Naive thymus-derived CD4-positive, alpha-beta T cell (primary cell): ENCODE measurements at places on chromosomes 7 and 10. TPM values are rescaled to one million over a fixed set of nuclear protein-coding genes. Genes with fewer than 3 reads are reported as not detected.

The GNGT1 gene
- total RNA-seq = not detected in 2 replicates

The PIP gene
- total RNA-seq = not detected

The MYL10 gene
- not detected for total RNA-seq

The MUC12 gene
- not detected for total RNA-seq

The TYW1B gene
- 6.9 TPM for total RNA-seq

The ALDH18A1 gene
- 73.8 and 74.1 TPM in 2 replicates for total RNA-seq

The HOXA1 gene
- total RNA-seq = 0.32 TPM

The AKR1D1 gene
- not detected in 2 replicates for total RNA-seq

The CYTH3 gene
- 3.1 TPM for total RNA-seq

The CCDC146 gene
- total RNA-seq = 14.5 TPM

The SRGN gene
- 66.6 TPM for total RNA-seq

The SLC16A12 gene
- not detected for total RNA-seq

The THAP5 gene
- total RNA-seq = 54.7 TPM

The SMKR1 gene
- 1.4 TPM for total RNA-seq

The GOLGA7B gene
- total RNA-seq = 8.5 TPM

The CPA1 gene
- total RNA-seq = not detected

The HUS1 gene
- 82.0 TPM for total RNA-seq

- H3K27ac ChIP-seq = no peak overlapping the region
- H3K4me3 ChIP-seq = no peak overlapping the region
These were observed 65.6 kb downstream of the COL26A1 start for GRCh38 chr7:101428093-101428866.

GRCh38 chr7:90771281-90771680 is 175.2 kb downstream of the CDK14 start:
- no peaks in the 10 kb centered on the region for H3K4me1 ChIP-seq
- no peaks in the 10 kb centered on the region for H3K27me3 ChIP-seq
- no peak overlapping the region for H3K27ac ChIP-seq

DNA sequence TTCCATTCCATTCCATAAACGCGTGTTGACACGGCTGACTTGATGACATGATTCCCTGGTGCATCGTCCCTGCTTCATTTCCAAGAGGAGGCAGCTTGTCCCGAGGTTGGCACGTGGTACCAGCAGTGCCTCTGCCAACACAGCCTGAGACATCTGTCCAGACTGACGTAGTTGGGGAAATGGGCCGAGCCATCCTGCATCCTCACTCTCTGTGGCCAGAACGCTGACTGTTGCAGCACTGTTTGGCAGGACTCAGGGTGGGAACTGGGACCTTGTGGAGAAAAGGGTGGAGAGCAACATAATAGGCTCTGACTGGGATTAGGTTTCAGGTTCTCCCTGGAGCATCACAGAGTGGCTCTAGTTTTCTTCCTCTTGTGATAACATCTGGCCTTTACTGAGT is 118.6 kb upstream of the BTBD16 start:
- H3K4me3 ChIP-seq = no peak overlapping the region
- H3K4me1 ChIP-seq = no peaks in the 10 kb centered on the region

- H3K4me3 ChIP-seq = no peak overlapping the region
- no peaks in the 10 kb centered on the region for H3K27me3 ChIP-seq
- no peak for DNase-seq
- no peak overlapping the region for H3K27ac ChIP-seq
These were observed 18.1 kb downstream of the CALN1 start for GRCh38 chr7:72394016-72394415.

DNA sequence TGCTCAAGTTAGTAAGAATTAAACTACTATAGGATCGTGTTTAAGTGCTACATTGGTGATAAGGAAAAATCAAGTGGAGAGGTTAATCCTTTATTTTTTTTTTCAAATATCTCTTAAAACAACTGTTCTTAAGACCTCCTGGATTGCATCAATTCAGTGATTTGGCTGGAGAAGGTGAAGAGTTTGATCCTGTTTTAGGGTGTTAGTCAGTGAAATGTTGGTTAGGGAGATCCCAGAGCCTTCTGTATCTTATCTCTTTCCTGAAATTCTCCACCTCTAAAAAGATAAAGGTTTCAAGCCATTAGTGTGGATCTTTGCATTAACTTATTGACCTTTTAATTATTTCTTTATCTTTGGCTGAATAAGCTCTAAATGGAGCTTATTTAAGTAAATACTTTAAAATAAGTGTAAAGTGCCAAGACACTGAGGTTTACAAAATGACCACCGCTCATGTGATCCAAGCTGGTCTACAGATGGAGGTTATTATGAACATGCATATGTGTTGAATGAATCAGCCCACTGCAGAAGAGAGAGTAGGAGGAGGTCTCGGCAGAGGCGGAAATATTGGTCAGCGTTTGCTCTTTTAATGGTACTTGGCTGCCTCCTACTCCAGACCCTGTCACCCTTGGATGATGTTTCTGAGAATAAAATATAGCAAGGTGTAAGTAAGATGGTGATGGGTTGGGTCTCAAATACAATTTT is 51.8 kb upstream of the BMPER start:
- H3K4me3 ChIP-seq = no peak overlapping the region
- DNase-seq = no peak
- H3K27me3 ChIP-seq = no peaks in the 10 kb centered on the region
- no peaks in the 10 kb centered on the region for H3K36me3 ChIP-seq

DNA sequence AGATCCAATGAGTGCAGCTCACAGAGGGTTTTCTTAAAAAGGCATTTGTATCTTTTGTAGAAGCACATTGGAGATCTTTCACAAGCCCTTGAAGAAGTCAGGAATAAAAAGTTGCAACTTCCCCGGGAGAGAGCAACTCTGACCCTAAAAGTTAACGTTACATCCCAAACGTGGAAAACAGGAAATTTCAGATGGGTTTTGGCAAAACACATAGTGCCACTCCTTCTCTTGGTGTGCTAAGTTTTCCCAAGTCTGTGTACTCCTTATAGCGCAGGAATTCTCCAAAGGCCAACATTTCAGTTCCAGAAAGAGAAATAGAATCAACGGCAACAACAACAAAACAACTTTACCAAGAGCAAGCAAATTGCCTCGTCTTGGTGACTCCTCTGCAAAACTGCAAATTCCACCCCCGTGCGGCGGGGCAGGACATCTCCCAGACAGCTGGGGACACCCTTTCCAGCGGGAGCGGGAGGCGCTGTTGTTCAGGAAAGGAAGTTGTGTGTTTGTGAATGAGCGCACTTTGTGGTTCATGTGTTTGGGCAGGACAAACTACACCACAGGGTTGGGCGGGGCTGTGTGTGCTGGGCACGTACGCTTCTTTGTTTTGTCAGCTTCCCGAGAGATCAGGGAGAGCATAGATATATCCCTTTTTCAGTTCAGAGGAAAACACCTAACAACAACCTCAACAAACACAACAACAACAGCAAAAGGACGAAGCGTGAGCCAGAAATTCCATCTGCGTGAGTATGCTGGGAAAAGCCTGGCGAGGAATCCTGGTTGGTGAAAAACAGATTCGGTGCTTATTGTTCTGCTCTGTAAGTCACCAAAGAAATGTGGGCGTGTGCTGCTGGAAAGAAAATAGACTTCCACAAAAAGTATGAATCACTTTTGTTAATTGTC is 294.7 kb upstream of the PITRM1 start:
- H3K27ac ChIP-seq = no peak overlapping the region
- no peak for DNase-seq
- H3K4me3 ChIP-seq = no peak overlapping the region
- no peaks in the 10 kb centered on the region for H3K27me3 ChIP-seq

DNA sequence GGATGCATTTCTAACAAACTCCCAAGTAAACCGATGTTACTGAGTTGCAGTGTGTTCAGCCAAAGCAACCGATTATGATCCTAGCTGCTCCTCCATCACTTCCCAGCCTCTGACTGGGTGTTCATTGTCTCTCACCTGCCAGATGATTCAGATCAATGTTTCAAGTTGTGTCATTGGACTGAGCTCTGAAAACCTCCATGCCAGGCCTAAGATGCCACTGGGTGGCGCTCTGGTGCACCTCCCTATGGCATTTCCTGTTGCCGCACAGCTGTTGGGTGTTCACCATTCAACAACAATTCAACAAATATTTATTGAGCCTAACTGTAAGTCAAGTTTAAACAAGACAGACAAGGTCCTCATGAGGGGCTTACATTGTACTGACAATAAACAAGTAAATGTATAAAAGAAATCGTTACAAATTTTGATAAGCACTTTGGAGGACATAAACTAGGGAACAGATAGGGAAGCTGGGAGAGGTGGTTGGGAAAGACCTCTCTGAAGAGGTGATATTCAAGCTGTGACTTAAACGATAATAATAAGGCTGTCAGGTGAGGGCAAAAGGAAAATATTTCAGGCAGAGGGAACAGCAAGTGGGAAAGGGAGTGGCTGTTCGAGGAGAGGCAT is 22.8 kb downstream of the RGR start:
- H3K4me1 ChIP-seq = peaks cover 3% of the 10 kb centered on the region
- H3K27me3 ChIP-seq = no peaks in the 10 kb centered on the region
- no peak overlapping the region for H3K27ac ChIP-seq
- no peaks in the 10 kb centered on the region for H3K36me3 ChIP-seq
- DNase-seq = peak; percentile 46
- H3K4me3 ChIP-seq = no peak overlapping the region

- H3K27ac ChIP-seq = no peak overlapping the region
- no peak overlapping the region for H3K4me3 ChIP-seq
- H3K27me3 ChIP-seq = no peaks in the 10 kb centered on the region
- no peaks in the 10 kb centered on the region for H3K36me3 ChIP-seq
These were observed 87.2 kb upstream of the RPA3 start for GRCh38 chr7:7805511-7806153.

GRCh38 chr7:55271069-55271626 is 94.0 kb upstream of the LANCL2 start:
- H3K4me3 ChIP-seq = no peak overlapping the region
- no peak for DNase-seq
- H3K36me3 ChIP-seq = no peaks in the 10 kb centered on the region
- H3K4me1 ChIP-seq = no peaks in the 10 kb centered on the region

DNA sequence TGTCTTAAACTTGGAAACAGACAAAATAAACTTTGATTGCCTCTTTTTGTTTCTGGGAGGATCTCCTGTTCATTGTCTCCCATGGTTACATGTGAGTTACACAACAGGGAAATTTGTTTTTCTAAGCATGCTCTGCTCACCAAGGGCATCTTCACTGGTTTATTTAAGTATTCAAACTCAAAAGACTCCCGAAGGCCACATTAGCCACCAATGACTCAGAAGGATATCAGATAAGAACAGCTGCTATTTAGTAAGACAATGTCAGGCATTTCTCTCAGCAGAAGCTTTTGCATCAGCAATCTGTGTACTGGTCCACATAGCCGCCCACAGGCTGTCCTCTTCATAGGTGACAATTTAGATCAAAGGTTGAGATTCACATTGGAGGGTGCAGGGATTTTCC is 19.3 kb downstream of the OR6B1 start:
- H3K4me3 ChIP-seq = no peak overlapping the region
- H3K36me3 ChIP-seq = no peaks in the 10 kb centered on the region
- H3K27ac ChIP-seq = no peak overlapping the region
- no peaks in the 10 kb centered on the region for H3K27me3 ChIP-seq

DNA sequence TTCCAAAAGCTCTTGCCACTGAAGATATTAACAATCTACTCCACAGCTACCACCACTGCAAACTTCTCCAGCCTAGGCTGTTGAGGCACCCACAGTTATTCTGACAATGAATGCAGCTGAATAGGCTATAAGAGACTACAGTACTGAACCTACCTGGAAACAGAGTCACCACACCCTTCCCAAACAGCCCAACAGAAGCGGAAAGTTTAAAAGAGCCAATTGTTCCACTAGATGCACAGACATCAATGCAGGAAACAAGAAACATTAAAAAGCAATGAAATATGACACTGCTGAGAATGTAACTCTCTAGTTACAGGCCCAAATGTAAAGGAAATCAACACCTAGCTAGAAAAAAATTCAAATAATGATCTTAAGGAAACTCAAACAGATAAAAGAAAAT is 64.5 kb upstream of the PLA2G12B start:
- H3K4me3 ChIP-seq = no peak overlapping the region
- no peaks in the 10 kb centered on the region for H3K4me1 ChIP-seq
- no peak overlapping the region for H3K27ac ChIP-seq
- DNase-seq = no peak
- peaks cover 4% of the 10 kb centered on the region for H3K36me3 ChIP-seq
- no peaks in the 10 kb centered on the region for H3K27me3 ChIP-seq

GRCh38 chr10:49652421-49653272 is 26.8 kb upstream of the C10orf53 start:
- H3K27me3 ChIP-seq = no peaks in the 10 kb centered on the region
- H3K36me3 ChIP-seq = no peaks in the 10 kb centered on the region
- DNase-seq = no peak
- no peak overlapping the region for H3K27ac ChIP-seq

GRCh38 chr7:91912494-91912893 is 28.2 kb upstream of the AKAP9 start:
- H3K4me1 ChIP-seq = peaks cover 3% of the 10 kb centered on the region
- DNase-seq = no peak
- no peak overlapping the region for H3K4me3 ChIP-seq
- no peaks in the 10 kb centered on the region for H3K27me3 ChIP-seq

DNA sequence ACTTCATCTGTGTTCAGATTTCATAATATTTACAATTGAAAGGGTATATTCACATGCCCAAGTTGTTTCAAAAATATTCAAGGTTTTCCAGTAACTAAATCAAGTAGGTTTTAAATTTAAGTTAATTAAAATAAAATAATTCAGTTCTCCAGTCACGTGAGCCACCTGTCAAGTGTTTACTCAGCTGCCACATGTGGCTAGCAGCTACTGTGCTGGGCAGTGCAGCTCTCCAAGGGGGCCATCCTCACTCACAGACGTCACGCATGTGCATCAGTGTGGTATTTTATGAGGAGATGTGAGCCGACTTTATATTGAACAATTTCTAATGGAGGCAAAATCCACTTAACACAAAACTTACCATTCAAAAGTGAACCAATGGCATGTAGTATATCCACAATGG is 69.7 kb upstream of the CAMK2B start:
- no peak for DNase-seq
- H3K4me1 ChIP-seq = no peaks in the 10 kb centered on the region
- H3K27me3 ChIP-seq = no peaks in the 10 kb centered on the region
- no peak overlapping the region for H3K27ac ChIP-seq

DNA sequence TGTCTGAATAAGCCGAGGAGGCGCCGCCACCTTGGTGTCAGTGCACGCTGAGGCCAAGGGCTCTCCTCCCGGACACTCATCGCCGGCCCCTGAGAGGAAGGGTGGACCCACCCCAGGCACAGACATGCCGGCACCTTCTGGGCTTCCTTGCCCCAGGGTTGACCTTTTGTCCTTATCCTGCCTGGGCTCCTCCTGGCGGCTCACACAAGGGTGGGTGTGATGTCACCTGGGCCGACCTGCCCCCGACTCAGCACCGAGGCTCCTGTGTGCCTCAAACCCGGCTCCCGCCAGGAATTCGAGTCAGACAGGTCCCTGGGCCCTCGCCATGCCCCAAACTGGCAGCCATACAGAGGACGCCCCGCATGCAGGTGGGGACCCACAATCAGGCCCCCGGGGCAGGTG is 17.7 kb upstream of the CFAP46 start:
- no peaks in the 10 kb centered on the region for H3K4me1 ChIP-seq
- no peak overlapping the region for H3K4me3 ChIP-seq
- DNase-seq = no peak
- no peaks in the 10 kb centered on the region for H3K27me3 ChIP-seq
- no peak overlapping the region for H3K27ac ChIP-seq
- no peaks in the 10 kb centered on the region for H3K36me3 ChIP-seq
